ENCODE measurements at places on chromosomes 13 and 19. TPM values are rescaled to one million over a fixed set of nuclear protein-coding genes. Genes with fewer than 3 reads are reported as not detected.

NTF4 gene
- not detected for total RNA-seq

FFAR3 gene
- total RNA-seq = not detected

CLEC11A gene
- total RNA-seq = 168 TPM

GNA15 gene
- total RNA-seq = 0.05 TPM

ADGRE3 gene
- not detected for total RNA-seq

OXGR1 gene
- 0.67 TPM for total RNA-seq

BIVM gene
- total RNA-seq = 27.8 TPM

C13orf42 gene
- total RNA-seq = not detected

CAPN12 gene
- 0.14 TPM for total RNA-seq

CYP2A6 gene
- total RNA-seq = not detected

SPINT2 gene
- 0.21 TPM for total RNA-seq

ZAR1L gene
- not detected for total RNA-seq

LILRB1 gene
- total RNA-seq = not detected

UBE2L5 gene
- not detected for total RNA-seq
